ENCODE measurements at places on chromosomes 11 and 22. TPM values are rescaled to one million over a fixed set of nuclear protein-coding genes. Genes with fewer than 3 reads are reported as not detected.

DNA sequence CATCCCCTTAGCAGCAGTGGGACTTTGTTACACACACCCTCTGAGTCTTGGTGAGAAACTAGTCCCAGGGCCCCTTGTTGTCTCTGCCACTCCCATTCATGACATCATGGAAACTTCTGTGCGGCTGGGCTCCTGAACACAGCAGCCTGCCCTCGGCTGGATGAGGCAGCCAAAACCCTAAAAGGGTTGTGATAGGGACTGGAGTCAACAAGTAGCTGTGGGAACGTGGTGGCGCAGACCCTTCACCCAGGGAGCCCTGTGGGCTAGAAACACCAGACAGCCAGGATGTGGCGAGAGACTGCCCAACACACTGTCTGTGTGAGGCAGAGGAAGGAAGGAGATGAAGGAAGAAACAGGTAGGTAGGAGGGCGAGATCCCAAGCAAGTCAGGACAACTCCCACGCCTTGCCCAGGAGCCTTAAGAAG, 3.9 kb downstream of the CD3D start:
- no peak for DNase-seq

GRCh38 chr22:19138217-19139000, 6.0 kb downstream of the ESS2 start:
- DNase-seq, result no peak

HEPACAM gene
- polyA plus RNA-seq, result 1.5 TPM

RASGRP2 gene
- 7.6 TPM for polyA plus RNA-seq

LARGE2 gene
- polyA plus RNA-seq, result 16.1 TPM

All from renal cortex interstitium (tissue), 15 donors.